Stimulated activated CD8-positive, alpha-beta memory T cell treated with anti-CD3 and anti-CD28 coated beads, Interleukin-4, amount 100 ng/mL, for 4 hours (primary cell): ENCODE measurements at places on chromosomes 3 and 15.

GRCh38 chr15:88834211-88834812 is 31.1 kb downstream of the ACAN start:
- DNase-seq: no peak

GRCh38 chr15:68232449-68232848 is 2.9 kb upstream of the CLN6 start:
- no peak for DNase-seq

GRCh38 chr3:162334537-162334936 is 837.9 kb downstream of the OTOL1 start:
- no peak for DNase-seq

- no peak for DNase-seq
Observed at GRCh38 chr15:62141643-62142588, 23.2 kb downstream of the C2CD4B start.

DNA sequence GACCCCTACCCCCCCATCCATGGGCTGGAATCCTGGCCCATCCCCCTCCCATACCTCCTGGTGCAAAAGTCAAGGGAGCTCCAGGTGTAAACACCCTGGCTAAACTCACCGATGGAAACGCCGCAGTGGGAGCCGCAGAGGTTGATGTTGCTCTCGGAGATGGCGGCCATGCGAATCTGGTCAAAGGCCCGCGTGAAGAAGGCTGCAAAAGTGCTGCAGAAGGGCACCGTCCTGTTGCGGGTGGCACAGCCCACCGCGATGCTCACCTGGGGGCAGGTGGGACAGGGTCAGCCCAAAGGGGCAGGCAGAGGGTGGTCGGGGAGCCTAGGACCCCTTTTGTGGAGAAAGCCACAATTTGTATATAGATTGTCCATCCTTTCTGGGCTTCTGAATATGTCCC is 26.7 kb downstream of the TKT start:
- no peak for DNase-seq

GRCh38 chr15:36117296-36117787 is 462.1 kb upstream of the CDIN1 start:
- no peak for DNase-seq

- no peak for DNase-seq
Observed at GRCh38 chr3:104825116-104825515, 541.6 kb upstream of the ALCAM start.

- no peak for DNase-seq
Observed at GRCh38 chr3:195224980-195225580, 45.9 kb downstream of the XXYLT1 start.

GRCh38 chr15:67085237-67085817 is 19.9 kb downstream of the SMAD3 start:
- DNase-seq: no peak

DNA sequence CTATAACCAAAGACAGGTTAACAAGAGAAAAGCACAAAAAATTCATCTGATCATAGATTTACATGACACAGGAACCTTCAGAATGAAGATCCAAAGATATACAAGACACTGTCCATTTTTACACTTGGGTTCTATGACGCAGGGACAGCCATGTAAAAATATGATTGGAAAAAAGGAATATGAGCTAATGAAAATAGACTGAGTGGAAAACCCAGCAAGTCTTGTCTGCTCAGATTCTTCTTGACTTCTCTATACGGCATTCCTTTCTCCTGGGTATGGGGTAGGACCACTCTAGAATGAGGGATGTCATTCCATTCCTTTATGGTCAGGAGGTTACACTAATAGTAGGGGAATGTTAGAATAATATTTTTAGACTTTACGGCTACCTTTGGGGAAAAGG is 46.9 kb downstream of the WDR49 start:
- no peak for DNase-seq

DNA sequence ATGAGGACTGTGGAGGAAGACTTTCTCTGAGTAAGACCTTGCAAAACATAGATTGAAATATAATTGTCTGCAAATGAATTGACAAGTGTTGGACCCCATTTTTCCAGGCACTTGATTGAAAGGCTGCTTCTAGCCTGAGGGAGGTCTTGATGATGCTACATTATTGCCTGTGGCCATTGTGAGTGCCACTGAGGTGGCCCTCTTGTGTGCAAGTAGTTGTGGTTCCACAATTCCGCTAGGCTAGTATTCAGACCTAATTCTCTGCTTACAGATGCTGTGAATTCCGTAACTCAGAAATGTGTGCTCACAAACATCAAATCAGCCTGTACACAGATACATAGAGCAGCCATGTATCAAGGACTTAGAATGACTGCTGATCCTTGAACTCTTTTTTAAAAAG is 34.7 kb downstream of the FNDC3B start:
- DNase-seq: no peak

DNA sequence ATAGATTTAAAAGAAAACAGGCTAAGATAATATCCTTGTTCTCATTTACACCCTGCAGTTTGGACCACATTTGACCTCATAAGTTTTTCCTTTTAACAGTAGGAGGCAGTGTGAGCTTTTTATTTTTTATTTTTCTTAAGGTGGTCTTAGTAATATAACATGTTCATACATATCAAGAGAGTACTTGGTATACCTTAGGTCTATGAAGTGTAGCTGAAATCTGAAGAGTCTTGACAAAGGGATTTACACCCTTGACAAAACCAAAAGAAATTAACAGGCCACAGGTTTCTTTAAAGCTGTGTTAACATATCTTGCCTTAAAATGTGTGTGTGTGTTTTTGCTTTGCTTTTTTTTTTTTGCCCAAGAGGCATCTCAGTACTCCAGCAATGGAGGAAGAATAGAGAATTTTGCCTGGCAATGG is 3.2 kb downstream of the RAP2B start:
- DNase-seq: no peak

DNA sequence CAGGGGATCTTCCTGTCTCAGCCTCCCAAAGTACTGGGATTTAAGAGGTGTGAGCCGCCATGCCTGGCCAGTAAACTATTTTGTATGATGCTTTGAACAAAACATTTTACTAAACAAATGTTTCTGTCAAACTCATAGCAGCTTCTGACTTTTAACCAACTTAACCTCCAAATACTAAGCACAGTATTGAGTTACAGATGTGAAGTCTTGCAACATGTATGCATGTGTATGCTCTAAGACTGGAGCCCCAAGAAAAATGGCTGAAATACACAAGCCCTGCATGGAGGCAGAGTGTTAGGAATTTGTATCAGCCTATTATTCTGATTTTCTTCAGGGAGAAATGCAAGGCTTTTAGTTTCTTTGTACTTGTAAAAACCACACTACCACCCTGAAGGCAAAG is 137.1 kb downstream of the CBLB start:
- DNase-seq: no peak

DNA sequence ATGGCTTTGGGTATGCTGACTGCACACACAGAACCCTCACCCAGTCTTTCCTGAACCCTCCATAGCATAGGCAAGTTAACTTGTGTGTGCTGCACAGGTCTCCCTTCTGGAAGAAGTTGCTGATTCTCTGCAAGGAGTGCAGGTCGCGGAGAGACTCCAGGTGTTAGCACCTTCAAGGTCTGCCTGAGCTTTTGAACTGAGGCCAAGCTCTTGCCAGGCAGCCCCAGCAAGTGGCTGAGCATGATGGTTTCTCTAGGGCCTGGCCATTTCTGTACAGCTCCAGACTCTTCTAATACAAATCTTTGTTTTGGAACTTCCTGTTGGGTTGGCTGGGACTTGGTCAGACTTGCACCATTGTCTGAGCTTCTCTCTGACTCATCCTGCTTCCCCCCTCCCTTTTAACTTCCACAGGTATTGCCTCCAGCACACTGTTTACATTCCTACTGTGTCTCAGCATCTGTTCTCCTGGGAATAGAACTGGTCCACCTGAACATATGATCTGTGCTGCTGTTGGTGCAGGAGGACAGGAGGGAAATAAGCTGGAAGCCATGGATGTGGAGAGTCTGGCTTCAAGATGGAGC is 53.3 kb downstream of the KY start:
- DNase-seq: no peak

DNA sequence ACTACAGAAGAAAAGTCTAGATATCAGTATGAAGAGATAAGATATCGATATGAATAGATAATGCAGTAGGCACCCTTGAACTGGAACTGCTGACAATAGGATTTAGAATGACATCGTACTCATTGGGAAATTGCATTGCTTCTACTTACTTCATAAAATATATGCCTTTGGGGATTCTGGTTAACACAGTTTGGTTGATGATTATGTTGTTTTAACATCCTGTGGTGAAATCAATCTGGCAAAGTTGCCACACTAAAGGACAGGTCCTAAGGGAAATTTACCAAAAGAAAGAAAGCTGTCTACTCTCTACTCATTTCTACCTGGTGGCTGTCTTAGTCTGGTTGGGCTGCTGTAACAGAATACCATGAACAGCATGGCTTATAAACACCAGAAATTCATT is 417.4 kb upstream of the DPH6 start:
- DNase-seq: no peak

- no peak for DNase-seq
Observed at GRCh38 chr15:38424101-38424552, 29.8 kb upstream of the FAM98B start.

- DNase-seq: peak; percentile 64
Observed at GRCh38 chr15:42059661-42060476, 34.5 kb downstream of the PLA2G4D start.

- DNase-seq: no peak
Observed at GRCh38 chr3:184486614-184487013, 75.0 kb upstream of the EPHB3 start.

DNA sequence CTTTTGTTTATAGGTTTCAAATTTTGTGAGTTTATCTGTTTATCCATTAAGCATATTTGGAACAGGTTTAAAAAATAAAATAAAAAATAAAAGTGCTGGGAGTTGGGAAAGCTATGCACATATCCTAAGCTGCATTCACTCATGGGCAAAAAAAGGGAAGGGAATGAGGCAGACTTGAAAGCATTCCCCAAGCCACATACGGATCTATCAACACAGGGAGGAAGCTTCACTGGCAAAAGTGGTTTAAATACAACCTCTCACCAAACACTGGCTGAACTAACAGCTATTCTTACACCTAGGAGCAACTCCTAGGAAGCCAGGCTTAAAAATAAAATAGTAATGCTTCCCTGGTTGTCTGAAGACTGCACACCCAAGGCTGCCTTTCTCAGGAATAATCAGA is 101.2 kb downstream of the PCCB start:
- DNase-seq: no peak

DNA sequence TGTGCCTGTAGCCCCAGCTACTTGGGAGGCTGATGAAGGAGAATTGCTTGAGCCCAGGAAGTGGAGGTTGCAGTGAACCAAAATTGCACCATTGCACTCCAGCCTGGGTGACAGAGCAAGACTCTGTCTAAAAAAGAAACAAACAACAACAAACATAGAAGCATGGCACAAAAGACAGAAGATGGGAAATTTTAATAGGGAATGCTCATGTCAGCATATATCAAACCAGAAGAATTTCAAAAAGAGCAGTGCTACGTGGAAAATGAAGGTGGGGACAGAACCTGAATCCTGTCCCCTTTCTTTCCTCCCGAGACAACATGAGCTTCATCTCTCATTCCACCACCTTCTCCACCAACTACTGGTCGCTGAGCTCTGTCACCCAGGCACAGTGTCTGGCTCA is 46.3 kb upstream of the MFGE8 start:
- no peak for DNase-seq

DNA sequence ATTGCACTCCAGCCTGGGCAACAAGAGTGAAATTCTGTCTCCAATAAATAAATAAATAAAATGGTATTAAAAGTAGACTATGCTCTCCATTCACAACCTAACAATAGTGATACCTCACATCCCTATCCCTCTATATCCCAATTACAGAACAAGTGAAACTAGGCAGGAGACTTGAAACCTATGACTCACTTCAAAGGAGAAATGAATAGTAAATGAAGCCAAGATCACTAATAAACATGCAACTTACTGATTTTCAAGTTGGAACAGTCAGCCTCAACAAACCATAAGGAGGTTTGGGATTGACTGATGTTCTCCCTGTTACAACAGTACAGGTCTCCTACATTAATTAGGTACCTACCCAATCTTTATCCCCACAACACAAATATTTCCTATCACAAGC is 103.4 kb downstream of the GSK3B start:
- no peak for DNase-seq
